G401 (cell line): ENCODE measurements at places on chromosomes 13 and 19.

- DNase-seq: no peak
Measured at GRCh38 chr19:51542699-51543098, 11.2 kb upstream of the SIGLEC6 start.

DNA sequence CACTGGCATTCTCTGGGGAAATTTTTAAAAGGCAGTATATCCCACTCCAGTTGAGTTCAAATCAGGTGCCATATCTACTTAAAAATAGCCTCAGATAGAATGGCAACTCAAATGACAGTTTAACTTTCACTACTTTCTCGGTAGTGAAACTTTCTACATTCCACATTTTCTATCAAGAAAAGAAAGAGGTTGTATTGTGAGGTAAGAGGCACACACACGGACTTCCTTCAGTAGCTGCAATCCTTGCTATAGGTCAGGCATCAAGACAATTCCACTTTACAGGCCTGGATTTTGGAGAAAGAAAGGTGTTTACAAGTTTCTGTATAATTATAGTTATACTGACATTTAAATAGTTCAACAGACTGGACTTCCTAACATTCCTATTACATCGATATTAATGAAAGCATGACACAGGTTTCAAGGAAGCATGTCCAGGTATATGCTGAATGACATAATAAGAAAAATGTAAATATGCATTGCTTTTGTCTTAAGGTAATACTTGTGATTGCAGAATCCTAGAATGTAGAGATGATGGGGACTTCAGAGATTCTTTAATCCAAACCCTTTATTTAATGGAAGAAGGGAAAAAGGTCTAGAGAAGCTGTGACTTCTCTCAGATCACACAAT is 5.2 kb downstream of the STARD13 start:
- no peak for DNase-seq

- no peak for DNase-seq
Measured at GRCh38 chr19:41945135-41945766, 13.9 kb downstream of the RABAC1 start.

GRCh38 chr13:109725995-109726637 is 60.3 kb downstream of the IRS2 start:
- no peak for DNase-seq
